Right kidney (tissue), 9 donors: ENCODE measurements at places on chromosomes 12 and 14.

DNA sequence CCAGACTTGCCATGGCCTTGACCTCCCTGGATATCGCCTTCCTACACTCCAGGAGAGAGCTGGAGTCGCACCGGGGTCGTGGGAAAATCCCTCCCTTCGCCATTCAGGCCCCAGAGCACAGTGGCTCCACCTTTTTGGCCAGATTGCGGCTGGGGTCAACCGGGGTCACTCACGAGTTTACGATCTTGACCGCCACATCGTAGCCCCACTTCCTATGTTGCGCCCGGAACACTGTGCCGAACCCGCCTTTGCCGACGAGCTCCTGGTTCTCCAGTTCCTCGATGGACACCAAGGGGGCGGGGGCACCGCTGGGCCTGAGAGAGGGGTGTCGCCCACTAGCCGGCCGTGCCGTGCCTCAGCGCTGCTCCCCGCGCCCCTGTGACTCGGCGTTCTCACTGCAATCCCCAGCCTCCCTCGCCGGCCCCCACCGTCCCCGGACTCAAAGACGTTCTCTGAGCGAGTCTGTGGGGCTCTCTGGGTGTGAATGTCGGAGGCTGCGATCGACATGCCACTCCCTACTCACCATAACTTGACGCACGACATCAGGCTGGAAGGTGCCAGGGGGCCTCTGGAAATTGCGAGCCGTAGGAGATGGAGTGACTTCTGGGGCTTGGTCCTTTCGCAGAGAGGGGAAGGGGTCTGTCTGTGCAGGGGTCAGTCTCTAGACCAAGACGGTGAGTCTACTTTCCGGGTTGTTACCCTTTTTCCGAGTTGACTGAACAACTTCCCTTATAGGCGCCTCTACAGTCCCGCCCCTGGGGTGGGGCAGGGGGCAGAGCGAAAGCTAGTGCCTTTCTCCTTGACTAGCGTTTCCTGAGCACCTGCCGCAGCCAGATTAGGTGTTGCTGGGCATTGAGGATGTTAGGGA, at the start of gene RIPK3:
TSS of gene RIPK3 (minus strand) at position 708 of the 868 bp plus-strand sequence. CDS start at position 543, 165 bp downstream.
- DNase-seq = peak; percentile 60

GRCh38 chr12:90773491-90773890, 181.5 kb downstream of the CCER1 start:
- DNase-seq = no peak

DNA sequence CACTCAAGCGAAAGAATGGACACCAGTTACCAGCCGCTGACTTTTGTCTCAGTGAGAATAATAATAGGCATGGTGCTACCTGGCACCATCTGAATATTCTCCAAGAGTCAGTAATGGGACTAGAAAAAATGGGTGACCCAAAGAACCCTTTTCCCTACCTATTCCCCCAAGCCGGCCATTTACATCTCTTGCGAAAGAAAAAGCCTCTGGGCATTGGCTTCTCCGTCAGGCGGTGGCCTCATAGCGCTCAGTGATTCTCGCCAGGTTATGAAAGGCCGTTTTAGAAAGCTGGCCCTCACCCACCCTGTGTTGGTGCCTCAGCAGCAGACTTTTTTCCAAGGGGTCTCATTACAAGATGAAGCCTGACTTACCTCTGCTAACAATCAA, 523 bp upstream of the SLC6A15 start:
- DNase-seq = no peak

- DNase-seq = no peak
Observed at GRCh38 chr12:112450725-112451124, 32.0 kb downstream of the PTPN11 start.

GRCh38 chr14:29558516-29558915, 369.1 kb downstream of the PRKD1 start:
- no peak for DNase-seq

DNA sequence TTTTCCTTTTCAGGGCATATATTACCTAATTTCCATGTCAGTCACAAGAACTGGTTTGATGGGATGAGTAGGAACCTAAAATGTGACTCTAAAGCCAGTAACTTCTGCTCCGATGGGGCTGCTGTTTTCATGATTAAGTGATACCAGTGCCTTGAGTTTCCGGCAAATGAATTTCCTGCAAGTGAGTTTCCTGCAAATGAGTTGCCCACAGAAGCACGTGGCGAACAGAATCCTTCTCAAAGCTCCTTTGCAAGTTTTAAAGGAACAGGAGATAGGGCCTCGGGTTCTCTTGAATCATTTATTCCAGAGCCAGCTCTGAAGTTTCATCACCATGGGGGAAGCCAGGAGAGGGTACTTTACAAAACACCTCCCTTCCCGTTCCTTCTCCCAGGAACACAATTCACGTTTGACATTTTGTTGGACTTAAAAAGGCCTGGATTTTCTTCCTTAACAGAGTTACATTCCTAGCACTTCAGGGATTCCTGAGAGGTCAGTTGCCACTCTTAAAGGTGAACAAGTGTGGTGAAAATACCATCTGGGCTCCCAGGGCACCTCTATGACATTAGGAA, 2.2 kb upstream of the PPTC7 start:
- DNase-seq = peak; percentile 28

GRCh38 chr12:119296535-119296934, 38.0 kb upstream of the CCDC60 start:
- DNase-seq = no peak

- no peak for DNase-seq
Observed at GRCh38 chr12:78185109-78185508, 354.4 kb downstream of the NAV3 start.

DNA sequence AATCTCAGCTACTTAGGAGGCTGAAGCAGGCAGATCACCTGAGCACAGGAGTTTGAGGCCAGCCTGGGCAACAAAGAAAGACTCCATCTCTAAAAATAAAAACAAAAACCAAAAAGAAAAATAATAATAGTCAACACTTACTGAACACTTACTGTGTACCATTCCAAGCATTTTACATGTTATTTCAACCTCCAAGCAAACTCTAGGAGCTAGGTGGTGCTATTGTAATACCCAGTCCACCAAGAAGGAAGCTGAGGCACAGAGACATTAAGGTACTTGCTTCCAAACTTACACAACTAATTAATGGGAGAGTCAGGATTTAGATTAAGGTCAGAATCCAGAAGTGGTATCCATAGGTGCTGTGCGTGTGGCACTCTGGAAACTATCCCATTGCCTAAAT, 13.7 kb upstream of the OR6J1 start:
- DNase-seq = no peak

- no peak for DNase-seq
Observed at GRCh38 chr12:127241072-127241817, 1025.7 kb upstream of the TMEM132C start.

DNA sequence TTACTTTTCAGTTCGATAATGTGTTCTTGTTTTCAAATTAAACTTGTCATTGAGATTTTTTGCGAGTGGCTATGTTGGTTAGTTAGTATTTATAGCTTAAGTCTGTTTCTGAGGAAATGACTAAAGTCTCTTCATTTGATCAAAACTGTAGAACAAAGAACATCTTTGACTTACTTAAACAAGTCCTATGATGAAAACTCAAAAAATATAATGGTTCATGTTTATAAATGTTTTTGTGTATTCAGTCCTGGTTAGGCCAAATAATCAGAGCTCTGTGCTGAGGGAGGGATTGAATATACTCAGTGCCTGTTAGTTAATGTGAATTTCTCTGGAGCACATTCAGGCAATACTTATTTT, 51.7 kb downstream of the PPFIBP1 start:
- no peak for DNase-seq

GRCh38 chr12:76470028-76470939, 89.3 kb downstream of the OSBPL8 start:
- no peak for DNase-seq

DNA sequence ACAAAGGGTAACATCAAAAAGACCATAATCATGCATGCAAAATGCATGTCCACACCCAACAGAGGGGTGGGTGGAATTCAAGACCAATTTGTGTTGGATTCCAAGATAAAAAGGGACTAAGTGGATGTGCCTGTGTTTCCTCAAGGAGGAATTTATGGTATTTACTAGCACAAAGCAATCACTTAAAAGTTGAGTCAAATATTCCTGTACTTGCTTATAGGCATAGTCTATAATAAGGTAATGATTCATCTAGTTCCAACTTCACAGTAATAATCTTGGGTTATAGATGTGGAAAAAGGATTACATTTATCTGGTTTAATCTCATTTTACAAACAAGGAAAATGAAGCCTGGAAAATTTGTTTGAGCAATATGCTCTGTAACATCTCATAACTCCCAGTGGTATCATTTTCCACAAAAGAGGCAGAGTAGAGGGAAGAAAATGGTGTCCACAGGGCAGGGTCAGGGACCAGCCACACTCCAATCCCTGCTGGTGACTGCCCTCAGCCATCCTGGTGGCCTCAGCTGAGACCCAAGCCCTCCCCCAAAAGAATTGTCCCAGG, 80.8 kb upstream of the REP15 start:
- no peak for DNase-seq

DNA sequence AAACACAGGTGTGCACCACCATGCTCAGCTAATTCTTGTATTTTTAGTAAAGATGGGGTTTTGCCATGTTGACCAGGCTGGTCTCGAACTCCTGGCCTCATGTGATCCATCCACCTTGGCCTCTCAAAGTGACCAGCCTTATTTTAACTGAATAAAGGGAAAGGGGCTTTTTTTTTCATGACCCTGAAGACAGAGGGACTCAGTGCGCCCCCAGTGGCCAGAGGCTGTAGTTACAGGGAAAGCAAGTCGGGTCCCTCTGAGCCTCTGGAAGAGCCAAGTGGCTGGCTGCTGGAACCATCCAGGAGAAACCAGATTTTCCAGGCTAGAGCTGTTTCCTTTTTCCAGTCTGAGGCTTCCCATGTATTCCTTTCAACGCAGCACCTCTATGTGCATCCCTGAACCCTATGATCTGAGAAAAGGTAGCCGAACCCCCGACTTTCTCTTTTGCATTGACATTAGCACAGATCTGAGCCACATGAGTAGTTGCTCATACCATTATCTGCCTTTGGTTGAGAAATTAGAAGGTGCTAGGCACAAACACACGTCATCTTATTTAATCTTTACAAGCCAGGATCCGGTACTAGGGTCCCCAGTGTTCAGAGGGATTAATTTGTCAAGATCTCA, 342.7 kb downstream of the CACNA1C start:
- no peak for DNase-seq

- DNase-seq = no peak
Observed at GRCh38 chr12:106566771-106567170, 16.0 kb upstream of the RFX4 start.

- DNase-seq = no peak
Observed at GRCh38 chr12:67595365-67595764, 53.2 kb upstream of the DYRK2 start.
